ENCODE measurements at places on chromosomes 6 and 20.

DNA sequence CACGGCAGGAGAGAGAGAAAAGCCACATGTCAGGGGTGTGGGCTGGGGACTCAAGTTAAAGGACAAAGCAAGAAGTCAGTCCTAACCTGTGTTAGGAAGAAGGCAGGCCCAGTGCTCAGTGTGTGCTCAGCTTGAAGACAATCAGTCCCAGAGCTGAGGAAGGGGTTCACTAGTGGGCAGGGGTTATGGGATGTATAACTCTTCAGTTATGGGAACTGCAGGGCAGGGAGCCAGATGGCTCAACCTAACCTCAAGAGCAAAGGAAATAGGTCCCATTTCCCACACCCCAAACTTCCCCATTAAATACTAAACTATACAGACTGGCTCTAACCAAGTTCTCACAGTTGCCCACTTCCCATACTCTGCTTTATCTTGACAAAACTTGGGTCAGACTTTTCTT lies 7.4 kb upstream of the SSTR4 start:
- DNase-seq, result no peak

GRCh38 chr6:135002974-135003703 lies 51.5 kb downstream of the HBS1L start:
- DNase-seq, result no peak

GRCh38 chr6:149545258-149545753 lies 537 bp downstream of the PPIL4 start:
- peak; percentile 67 for DNase-seq

DNA sequence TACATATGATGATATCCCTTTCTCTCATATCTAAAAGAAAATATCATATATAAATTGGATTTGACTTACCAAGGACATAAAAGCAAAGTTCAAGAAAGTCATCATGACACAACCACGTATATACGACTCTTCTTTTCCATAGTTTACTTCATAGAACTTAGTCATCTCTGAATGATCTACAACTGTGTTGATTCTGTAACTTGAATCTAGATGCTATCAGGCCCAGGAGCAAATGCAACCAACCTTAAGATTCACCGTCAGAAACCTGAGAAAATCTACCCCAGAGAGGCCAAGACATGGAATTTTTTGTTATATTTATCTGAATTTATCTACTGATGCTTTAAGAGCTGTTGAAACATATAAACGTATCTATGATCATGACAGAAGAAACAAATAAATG lies 165.6 kb downstream of the PDE10A start:
- DNase-seq, result no peak

- DNase-seq, result no peak
These were observed 38.7 kb downstream of the GTF2H5 start for GRCh38 chr6:158206740-158207421.

- DNase-seq, result no peak
These were observed 5.2 kb downstream of the ZNFX1 start for GRCh38 chr20:49272654-49273053.

- no peak for DNase-seq
These were observed 47.4 kb upstream of the CCDC28A start for GRCh38 chr6:138726066-138726756.

- no peak for DNase-seq
These were observed 255.7 kb downstream of the GJA1 start for GRCh38 chr6:121691126-121691551.

GRCh38 chr6:18249271-18249670 lies 15.1 kb downstream of the DEK start:
- no peak for DNase-seq

DNA sequence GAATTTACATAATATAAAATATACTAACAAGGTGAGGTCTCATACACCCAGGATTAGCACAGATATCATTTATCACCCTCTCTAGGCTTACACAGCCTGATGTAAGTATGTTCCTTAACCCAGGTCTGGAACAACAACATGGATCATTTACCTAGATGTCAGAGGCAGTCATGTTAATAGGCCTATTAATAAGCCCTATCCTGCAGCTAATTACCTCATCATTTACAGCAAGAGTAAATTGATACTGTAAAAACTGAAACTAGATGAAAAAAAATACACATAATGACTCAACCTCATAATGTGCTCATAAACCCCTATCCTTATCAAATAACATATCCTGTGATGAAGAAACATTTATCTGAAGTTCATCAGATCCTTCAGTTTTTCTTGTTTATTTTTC lies 334.3 kb upstream of the MANEA start:
- DNase-seq, result no peak

DNA sequence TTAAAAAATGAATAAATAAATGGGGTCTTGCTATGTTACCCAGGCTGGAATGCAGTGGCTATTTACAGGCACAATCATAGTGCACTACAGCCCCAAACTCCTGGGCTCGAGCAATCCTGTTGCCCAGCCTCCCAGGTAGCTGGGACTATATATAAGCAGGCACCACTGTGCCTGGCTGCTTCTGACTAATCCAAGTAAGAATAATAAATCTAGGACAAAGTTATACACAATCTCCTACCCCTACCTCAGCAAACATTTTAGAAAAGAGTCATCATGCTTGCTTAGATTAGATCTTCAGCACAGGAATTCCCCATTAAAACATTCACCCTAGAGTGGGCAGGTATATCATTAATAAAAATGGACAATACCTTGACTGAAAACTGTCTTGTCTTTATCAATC lies 124.6 kb downstream of the REV3L start:
- peak; percentile 65 for DNase-seq

- DNase-seq, result peak; percentile 89
These were observed 731.4 kb upstream of the CITED2 start for GRCh38 chr6:140105857-140106256.

- peak; percentile 46 for DNase-seq
These were observed 66.4 kb downstream of the PHF20 start for GRCh38 chr20:35838205-35838604.

DNA sequence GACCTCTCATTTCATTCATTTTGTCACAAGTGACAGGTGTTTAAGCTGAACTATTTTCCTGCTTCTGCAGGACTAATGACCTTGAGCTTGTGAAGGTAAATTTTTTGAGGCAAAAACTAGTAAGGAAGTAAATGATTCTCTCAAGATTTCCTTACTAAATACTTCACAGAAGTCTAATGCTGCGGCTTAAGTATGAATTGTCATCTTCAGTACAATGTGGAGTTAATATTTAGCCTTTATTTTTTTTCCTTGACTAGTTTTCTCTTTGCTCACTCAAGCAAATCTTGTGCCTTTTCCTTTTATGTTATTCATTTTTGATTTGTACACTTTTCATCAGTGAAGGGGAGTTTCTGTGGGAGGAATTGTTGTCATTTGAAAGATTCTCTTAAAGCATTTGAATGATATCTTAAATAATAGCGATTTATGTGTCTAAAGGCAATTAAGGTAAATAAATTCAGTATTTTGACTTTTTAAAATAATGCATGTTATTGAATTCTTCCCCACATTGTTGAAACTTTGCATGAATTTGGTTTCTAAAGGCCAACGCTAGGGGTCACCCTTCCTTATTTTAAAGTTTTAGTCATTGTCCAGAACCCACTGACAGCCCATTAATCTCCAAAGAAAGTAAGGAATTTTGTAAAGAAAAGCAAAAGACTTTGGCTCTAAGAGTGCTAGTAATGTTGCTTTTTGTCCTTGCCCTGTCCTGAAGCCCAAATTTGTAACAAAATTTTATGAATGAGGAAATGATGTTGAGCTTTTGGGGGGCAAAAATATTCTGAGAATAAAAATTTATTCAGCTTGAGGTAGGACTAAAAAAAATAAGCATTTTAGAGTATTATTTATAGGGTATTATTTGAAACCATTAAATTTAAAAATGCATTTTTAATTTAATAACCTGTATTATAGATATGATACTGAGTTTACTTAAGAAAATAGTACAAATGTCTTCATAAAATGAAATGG lies 157.4 kb upstream of the LAMA2 start:
- DNase-seq, result peak; percentile 90

GRCh38 chr6:22320750-22321149 lies 23.9 kb upstream of the PRL start:
- DNase-seq, result peak; percentile 98

GRCh38 chr20:20184149-20184548 lies 131.8 kb downstream of the CFAP61 start:
- DNase-seq, result no peak

DNA sequence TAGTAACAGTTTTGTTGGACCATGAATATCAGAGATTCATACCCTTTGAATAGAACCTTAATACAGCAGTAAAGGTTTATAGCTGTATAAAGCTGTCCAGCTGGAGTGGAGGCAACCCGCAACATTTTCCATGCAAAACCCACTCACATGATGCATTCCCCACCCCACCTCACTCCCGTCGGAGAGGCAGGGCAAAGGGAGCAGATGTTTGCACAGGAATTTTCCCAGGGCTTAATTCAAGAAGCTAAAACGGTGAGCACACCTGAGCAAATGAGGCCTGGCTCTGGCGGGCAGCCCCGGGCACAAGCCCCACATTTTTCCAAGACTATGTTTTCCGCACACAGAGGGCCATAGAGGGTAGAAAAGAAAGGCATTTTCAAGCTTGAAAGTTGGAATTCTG lies 191.7 kb downstream of the FOXC1 start:
- DNase-seq, result no peak

- DNase-seq, result no peak
These were observed 21.5 kb downstream of the OLIG3 start for GRCh38 chr6:137472641-137473137.

- DNase-seq, result no peak
These were observed 439.5 kb upstream of the CDH4 start for GRCh38 chr20:60812561-60812960.

GRCh38 chr6:113147544-113147943 lies 709.6 kb upstream of the MARCKS start:
- DNase-seq, result no peak

- DNase-seq, result no peak
These were observed 479.4 kb upstream of the JARID2 start for GRCh38 chr6:14766391-14766994.

DNA sequence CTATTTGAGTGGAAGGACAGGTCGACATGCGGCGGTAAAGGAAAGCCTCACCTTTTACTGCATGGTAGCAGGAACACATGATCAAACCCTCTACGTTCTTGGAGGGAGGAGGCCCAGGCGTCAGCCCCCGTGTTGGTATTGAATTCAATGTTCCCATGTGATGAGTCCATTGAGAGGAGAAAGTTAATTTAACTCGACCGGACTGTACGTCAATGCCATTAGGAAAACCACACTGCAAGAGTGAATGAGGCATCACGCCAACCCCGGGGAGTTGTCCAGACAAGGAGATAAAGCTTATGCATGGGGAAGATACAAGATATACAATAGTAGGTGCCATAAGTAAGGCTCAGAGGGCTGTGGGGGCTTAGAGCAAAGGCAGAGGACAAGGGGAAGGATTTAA lies 213.9 kb upstream of the ECI2 start:
- DNase-seq, result no peak

DNA sequence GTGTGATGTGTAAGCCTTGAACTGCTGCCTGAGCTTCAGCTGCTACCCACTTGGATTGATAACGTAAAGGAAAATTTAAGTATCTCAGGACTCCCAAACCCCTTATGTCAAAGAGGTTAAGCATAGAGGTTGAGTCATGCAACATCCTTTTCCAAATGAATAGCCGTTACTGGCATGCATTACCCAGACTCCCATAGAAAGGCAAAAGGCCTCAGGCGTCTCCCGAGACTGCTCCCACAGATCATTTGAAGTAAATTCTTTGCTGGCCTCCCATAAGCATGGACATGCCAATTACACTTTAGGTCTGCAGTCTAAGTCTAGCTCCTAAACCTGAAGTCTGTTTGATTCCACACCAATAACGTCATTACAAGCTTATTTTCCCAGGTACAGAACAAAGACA lies 14.7 kb downstream of the IPCEF1 start:
- peak; percentile 60 for DNase-seq

GRCh38 chr20:8133310-8133768 lies 1.3 kb downstream of the PLCB1 start:
- no peak for DNase-seq

- DNase-seq, result no peak
These were observed 10.6 kb downstream of the NRN1 start for GRCh38 chr6:5995949-5996713.

DNA sequence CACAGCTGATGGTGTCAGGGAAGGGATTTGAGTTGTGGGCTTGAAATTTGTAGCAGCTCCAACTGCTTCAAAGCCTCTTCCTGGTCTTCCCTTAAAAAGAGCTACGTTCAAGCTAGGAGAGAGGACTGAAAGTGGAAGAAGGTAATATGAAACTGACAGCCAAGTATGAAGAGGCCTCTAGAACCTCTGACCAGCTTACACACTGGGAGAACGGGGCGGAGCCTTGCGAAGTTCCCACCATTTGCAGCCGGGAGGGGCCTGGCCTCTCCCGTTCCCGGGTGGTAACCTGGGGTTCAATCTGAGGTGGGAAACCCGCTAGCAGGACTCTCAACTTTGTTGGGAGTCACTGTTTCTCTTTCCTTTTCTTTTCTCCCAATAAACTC lies 97.8 kb upstream of the PDE10A start:
- no peak for DNase-seq

DNA sequence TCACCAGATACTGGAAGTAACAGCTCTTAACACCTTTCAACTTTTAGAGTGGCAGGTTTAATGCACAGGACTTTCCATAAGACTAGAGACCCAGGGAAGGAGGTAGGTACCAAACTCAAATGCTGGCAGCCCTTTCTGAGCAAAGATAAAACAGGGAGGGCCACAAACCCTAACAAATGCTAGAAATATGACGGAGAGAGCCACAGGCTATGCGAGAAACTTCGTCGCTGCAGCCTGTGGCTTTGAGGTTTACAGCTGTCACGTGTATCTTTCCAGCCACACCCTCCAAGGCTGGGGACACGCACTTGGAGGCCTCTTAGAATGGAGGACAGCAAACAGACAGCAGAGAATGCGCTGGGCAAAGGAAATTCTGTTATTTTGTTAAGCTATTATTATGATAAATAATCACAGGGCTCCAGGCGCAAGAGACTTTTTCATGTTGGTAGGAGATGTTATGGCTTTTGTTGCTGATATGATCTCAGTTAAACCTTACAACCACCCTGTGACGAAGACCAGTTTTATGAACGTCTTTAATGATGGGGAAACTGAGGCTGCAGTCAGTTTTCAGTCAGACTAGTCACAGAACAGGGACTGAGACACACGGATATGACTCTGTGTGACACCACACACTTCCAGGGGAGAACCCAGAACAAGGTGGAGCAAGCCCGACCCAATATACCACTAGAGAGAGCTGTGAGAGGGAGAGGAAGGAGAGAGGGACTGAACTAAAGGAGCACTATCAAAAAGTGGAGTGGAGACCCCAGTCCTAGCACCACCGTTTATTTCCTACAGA lies 2.0 kb downstream of the TRAM2 start:
- no peak for DNase-seq

DNA sequence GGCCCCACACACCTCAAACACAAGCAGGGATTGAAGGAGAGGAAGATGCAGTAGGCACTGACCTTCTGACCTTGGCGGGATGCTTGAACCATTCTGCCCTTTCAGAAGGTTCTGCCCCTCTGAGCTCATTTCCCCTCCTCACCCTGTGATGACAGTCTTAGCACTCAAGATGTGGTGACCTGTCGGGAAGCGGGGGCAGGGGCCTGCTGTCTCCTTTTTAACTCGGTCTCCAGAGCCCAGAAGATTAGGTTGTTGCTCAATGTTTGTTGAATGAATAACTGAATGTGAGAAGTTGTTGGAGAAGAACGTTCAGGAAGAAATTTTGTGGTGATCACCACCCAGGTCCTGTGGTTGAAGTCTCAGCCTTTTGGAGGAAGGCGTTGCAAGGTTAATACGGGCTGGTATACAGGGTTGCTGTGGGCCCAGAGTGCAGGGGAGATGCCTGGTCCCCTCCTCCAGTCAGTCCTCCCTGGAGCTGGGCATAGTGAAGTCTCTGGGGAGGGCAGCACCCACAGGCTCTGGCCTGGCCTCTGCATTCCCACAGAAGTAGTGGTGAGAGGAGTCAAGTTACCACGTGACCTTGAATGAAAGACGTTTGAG lies 49.7 kb upstream of the FUCA2 start:
- DNase-seq, result no peak

- no peak for DNase-seq
These were observed 21.1 kb upstream of the EDN1 start for GRCh38 chr6:12269110-12269509.
